ENCODE measurements at places on chromosomes 16 and 17.
A peak's percentile ranks its signal among the peaks of the same experiment; 100 is the strongest.

GRCh38 chr16:70759666-70760065 is 41.3 kb downstream of the VAC14 start:
- DNase-seq = no peak

GRCh38 chr16:82432261-82432660 is 194.5 kb upstream of the CDH13 start:
- DNase-seq = no peak

DNA sequence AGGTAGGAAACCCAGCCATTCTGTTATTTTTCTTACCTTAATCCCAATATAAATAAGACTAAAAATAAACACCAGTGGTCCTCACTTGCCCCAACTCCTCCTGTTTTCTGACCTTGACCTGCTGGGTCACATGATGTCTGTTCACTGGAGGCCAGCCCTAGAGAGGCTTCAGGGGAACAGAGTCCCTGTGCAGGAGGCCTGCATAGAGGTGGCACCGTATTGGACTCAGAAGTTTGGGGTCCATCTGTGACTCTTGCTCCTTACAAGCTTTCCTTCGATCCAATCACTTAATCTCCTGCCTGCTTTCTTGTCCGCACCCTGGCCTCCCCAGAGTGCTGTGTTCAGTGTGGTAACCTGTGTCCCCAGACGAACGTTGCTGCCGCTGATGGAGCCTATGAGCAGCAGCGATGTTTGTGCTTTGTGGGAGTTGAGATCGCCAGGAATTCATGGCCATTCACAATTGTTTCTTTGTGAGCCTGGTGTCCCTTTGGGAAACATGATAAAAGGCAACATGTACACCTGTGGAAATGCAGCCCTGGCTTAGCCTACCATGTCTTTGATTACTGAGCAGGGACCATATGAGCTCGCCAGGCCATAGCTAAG is 4.7 kb downstream of the IGSF6 start:
- DNase-seq = no peak

- no peak for DNase-seq
These were observed 50.7 kb upstream of the DOC2B start for GRCh38 chr17:231966-232807.

GRCh38 chr17:35947156-35947585 is 3.7 kb upstream of the LYZL6 start:
- peak; percentile 87 for DNase-seq

DNA sequence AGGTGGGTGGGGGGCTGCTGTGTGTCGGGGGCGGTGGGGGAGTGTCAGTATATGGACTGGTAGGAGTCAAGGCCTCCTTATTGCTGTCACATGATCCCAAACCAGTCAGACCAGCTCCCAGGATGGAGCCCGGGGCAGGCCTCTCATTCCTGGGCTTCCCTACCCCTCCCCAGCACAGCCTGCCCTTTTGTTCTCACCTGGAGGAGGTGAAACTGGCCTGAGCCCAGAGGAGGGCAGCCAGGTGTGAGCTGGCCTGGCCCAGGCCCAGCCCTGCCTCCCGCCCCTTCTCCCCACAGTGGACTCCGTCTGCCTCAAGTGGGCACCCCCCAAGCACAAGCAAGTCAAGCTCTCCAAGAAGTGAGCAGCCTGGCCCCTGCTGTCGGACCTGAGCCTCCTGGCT is 4.6 kb downstream of the PRSS8 start:
- no peak for DNase-seq

- DNase-seq = peak; percentile 75
These were observed 26.8 kb downstream of the TRAP1 start for GRCh38 chr16:3690470-3690928.

- DNase-seq = peak; percentile 90
These were observed 963 bp upstream of the APRT start for GRCh38 chr16:88812513-88813268.

DNA sequence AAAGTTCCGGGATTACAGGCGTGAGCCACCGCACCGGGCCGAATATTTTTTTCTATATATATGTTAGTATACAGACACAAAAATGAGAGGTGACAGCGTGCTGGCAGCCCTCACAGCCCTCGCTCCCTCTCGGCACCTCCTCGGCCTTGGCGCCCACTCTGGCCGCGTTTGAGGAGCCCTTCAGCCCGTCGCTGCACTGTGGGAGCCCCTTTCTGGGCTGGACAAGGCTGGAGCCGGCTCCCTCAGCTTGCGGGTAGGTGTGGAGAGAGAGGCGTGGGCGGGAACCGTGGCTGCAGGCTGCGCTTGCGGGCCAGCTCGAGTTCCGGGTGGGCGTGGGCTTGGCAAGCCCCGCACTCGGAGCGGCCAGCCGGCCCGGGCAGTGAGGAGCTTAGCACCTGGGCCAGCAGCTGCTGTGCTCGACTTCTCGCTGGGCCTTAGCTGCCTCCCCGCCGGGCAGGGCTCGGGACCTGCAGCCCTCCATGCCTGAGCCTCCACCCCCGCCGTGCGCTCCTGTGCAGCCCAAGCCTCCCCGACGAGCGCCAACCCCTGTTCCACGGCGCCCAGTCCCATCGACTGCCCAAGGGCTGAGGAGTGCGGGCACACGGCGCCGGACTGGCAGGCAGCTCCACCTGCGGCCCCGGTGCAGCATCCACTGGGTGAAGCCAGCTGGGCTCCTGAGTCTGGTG is 1.9 kb upstream of the DPEP3 start:
- DNase-seq = no peak

- no peak for DNase-seq
These were observed 99.1 kb downstream of the ADAMTS18 start for GRCh38 chr16:77335652-77336234.

- DNase-seq = no peak
These were observed 25.1 kb downstream of the AKAP1 start for GRCh38 chr17:57110152-57110542.

DNA sequence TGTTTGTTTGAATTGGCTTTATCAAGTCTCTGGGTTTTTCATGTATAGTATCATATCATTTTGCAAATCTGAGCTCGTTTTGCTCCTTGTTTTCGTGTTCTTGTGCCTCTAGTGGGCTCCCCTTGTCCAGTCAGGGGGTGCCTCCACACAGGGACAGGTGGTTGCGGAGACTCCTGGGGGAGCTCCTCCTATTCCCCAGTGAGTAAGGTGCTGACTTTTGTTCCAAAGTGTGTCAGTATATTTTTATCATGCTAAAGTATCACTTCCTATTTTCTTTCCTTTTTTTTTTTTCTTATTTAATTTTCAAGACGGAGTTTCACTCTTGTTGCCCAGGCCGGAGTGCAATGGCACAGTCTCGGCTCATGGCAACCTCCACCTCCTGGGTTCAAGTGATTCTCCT is 30.3 kb upstream of the IL17C start:
- no peak for DNase-seq

DNA sequence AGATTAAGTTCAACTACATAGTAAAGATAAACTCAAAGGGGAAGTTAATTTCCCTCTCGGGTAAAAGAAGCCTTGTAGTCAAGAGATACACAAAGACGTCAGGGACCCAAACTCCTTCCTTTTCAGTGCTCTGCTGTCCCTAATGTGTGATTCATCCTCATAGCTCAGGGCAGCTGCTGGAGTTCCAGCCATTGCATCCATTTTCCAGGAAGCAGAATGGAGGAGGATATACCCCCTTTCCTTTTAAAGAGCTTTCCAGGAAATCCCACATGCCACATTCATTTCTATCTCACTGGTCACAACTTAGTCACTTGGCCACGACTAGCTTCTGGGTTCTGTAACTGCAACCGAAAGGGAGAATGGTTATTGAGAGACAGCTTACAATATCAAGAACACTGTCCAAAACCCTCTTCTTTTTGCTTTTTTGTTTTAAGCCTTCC is 95.3 kb downstream of the SOCS1 start:
- peak; percentile 88 for DNase-seq

GRCh38 chr17:40284085-40284713 is 3.5 kb upstream of the CDC6 start:
- peak; percentile 9 for DNase-seq

- peak; percentile 29 for DNase-seq
These were observed 230.4 kb downstream of the PARN start for GRCh38 chr16:14399378-14400284.

DNA sequence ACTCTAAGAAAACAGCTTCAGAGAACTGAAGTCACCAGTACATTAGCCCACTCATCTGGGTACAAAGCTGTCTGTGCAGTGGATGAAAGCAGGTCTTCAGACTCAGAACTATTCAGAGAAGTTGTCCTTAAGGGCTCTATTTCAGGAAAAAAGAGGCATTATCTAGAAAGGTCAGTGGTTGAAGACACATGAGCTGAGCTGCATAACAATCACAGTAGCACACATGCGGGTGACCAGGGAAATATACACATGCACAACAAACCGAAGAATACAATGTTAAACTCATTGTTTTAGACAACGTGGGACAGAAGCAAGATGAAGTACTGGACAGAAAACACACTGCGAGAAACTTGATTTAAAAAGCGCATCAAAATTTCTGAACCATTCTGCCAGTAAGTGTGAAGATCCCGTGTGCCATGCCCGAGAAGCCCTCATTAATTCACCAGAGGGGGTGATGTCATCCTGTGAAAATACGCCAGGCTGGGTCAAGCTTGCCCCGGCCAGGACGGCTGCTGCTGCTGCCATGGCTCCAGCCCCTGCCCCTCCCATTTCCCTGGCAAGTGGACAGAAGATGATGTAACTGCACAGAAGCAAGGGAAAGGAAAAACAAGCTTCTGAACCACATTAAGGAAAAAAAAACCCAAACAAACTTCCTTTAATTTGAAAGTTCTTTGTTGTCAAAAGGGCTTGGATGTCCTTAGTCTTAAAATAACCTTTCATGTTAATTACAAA is 10.1 kb downstream of the DYNC1LI2 start:
- peak; percentile 56 for DNase-seq

DNA sequence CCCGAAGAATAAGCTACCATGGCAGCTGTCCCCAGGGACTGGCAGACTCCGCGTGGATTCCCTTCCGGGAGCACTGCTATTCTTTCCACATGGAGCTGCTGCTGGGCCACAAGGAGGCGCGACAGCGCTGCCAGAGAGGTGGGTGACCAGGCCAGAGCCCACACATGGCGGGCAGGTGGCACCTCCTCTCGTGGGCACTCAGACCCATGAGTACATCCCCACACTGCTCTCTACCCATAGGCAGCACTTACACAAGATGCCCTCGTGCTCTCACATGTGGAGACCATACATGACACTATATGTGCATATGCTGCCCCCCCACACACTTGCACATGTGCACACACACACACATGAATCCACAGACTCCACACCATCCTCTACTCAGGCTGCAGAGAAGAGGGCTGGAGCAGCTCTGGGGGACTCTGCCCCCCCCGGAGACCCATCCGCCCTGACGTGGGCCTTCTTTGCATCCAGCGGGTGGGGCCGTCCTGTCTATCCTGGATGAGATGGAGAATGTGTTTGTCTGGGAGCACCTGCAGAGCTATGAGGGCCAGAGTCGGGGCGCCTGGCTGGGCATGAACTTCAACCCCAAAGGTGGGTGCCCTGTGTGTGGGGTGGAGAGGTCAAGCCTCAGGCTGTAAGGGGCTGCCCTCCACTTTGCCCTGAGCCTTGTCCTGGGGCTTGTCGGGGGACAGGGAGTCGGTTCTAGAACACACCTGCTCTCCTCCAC is 62.9 kb downstream of the MRC2 start:
- DNase-seq = no peak

DNA sequence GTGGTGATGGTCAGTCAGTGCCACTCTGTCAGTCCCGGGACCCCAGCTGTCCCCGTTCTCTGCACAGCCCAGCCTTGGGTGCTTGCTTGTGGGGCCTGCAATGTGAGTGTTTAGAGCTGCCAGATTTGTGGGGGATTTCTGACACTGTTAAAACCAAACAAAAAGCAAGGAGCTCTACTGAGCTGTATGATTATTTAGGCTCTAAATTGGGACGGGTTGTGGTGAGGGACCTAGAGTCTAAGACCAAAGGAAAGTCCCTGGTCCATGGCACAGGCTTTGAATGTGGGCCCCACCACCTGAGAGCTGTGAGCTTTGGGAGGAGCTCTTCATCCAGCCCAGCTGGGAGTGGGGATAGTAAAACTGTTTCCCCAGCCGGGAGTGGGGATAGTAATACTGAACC is 63.3 kb downstream of the KSR1 start:
- DNase-seq = no peak

- peak; percentile 84 for DNase-seq
These were observed 23.6 kb downstream of the ALOX15B start for GRCh38 chr17:8062435-8062806.

DNA sequence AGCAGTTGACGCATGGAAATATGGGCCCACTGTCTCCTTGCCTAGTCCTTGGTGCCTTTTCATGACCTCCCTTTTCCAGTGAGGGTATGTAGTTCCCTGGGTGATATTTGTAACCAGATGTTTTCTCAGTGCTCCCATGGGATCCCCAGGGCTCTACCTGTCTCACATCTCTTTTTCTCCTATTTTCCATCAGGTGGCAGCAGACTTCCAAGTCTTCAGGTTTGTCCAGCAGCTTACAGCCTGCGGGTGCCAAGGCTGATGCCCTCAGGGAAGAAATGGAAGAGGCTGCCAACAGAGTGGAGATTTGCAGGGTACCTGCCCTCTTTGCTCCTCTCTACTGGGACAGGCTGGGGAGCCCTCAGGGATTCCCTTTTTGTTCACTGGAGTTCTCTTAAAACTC is 89.1 kb downstream of the ELAC2 start:
- DNase-seq = no peak

GRCh38 chr16:58040945-58041627 is 15.5 kb downstream of the MMP15 start:
- DNase-seq = no peak

GRCh38 chr17:5840811-5841446 is 229.2 kb upstream of the WSCD1 start:
- no peak for DNase-seq

- DNase-seq = no peak
These were observed 14.4 kb downstream of the SLC9A5 start for GRCh38 chr16:67263201-67263600.

- no peak for DNase-seq
These were observed at the start of gene CLDN7 for GRCh38 chr17:7262192-7262934. Gene CLDN7, minus strand, starts transcription at chr17:7262478. Its CDS starts 435 bp downstream, at chr17:7262043.

- no peak for DNase-seq
These were observed 110.3 kb downstream of the SNX29 start for GRCh38 chr16:12086822-12087221.

- DNase-seq = no peak
These were observed 55.5 kb downstream of the GRIN2A start for GRCh38 chr16:10126686-10127085.

DNA sequence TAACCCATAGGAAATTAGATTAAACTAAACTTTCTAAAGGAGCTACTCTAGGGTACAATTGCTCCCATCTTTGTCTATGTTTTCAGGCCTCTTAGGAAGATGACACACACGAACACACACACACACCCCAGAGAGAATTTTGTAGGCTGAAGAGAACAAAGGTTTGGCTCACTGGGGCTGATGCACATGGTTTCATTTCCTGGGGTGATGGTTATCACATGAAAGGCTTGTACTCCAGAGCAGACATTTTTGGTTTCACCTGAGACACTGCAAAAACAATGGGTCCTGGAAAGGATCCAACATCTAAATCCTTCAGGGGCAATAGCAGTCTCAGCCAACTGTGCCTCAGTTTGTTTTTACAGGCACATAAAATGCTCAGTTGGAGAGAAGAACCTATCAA is 62.8 kb downstream of the GRB7 start:
- DNase-seq = peak; percentile 22

GRCh38 chr16:86513471-86514277 is 3.3 kb downstream of the FOXF1 start:
- DNase-seq = no peak

- peak; percentile 86 for DNase-seq
These were observed 742 bp downstream of the PFN1 start for GRCh38 chr17:4947411-4948165.

Data from OCI-M1 (cell line).